RKO (cell line): ENCODE measurements at places on chromosomes 7 and 10.

- peak; percentile 58 for DNase-seq
Observed at GRCh38 chr7:98119256-98119918, 12.7 kb downstream of the LMTK2 start.

DNA sequence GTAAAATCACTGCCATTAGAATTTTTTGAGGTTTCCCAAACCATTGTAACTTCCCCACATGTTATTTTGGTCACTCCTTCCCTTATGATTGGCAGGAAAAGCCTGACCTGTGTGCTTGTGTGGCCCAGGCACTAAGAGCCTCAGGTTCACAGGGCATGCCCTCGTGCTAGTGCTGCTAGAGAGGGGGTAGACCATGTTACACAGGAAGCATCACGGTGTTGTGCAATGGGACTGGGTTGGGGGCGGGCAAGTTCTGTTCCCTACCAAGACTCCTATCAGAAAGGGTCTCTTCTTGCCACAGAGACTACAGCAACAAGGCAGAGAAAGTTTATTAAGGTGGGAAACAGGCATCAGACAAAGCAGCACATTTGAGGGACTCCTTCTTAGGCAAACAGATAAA lies 32.2 kb downstream of the LSM5 start:
- no peak for DNase-seq

DNA sequence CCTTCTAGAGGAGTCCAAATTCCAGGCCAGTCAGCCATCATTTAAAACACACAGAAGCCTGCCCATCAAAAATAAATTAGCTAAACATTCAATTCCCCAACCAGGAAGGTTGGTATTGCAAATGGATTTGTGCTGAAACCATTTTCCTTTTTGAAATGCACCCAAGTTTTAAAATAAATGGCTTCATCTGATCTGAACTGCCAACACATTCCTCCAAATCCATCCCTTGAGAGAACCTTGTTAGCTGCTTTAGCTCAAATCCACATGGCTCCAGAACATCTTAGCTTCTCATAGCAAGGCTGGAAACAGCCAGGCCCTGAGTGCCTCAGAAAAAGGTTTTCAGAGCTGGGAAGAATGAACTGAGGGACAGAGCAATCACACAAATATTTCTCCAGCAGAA lies 306.3 kb downstream of the FZD1 start:
- DNase-seq = no peak

GRCh38 chr7:31633894-31634494 lies 53.0 kb upstream of the PPP1R17 start:
- peak; percentile 72 for DNase-seq

- DNase-seq = no peak
Observed at GRCh38 chr10:119183664-119184412, 5.2 kb upstream of the PRDX3 start.

- no peak for DNase-seq
Observed at GRCh38 chr7:103990991-103991390, 1.5 kb upstream of the RELN start.

- DNase-seq = peak; percentile 85
Observed at GRCh38 chr10:68202960-68203353, 29.0 kb downstream of the ATOH7 start.

- DNase-seq = no peak
Observed at GRCh38 chr7:131364767-131365344, 37.2 kb downstream of the MKLN1 start.

DNA sequence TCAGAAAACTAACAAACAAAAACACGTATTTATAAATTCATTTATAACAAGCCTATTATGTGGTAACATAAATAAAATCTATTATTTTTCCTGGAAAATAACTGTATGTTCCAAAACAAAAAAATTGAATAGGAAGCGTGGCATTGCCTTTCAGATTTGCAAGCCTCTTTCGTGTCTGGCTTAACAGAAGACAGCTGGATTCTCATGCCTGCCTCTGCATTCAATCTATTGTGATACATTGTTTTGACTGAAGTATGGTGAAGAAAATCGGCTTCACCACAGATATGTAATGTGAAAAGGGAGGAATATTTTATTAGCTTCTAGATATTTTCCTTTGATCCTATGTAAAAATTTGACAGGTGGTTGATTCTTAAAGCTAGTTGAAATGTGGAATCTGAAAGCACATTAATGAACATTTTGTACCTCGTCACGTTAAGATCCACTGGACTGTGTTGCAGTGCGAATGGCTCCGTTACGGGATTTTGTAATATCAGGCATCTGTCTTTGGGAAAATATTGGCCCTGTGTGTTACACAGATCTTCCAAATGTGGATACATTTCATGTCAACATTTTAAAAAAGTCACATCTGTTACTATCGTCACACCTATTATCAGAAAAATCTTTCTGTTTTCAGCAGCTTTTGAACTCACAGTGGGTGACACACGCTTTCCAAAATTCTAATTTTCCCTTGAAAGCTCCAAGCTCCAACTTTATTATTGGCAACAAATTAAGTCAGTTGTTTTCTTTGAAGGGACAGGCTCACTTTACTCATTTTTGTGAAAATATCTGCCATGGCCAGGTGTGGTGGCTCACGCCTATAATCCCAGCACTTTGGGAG lies 26.2 kb downstream of the PALD1 start:
- no peak for DNase-seq

- no peak for DNase-seq
Observed at GRCh38 chr7:15087771-15088170, 185.2 kb upstream of the DGKB start.

DNA sequence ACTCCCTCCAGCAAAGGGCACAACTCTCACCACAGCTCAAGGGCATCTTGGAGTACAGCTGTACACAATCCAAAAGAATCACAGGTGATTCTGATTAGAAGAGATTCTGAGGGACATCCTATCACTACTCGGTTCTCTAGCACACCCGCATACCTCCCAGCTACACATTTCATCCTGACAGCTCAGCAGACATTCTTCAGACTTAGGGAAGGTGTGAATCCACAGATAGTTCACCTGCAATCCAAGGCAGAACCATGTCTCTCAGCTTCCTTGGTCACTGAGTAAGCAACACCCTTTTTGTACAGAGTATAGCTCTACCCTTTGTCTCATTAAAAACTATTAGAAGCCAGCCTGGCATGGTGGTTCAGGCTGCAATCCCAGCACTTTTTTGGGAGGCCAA lies 26.8 kb upstream of the FBXW4 start:
- DNase-seq = no peak

GRCh38 chr7:136698977-136699376 lies 169.5 kb upstream of the CHRM2 start:
- DNase-seq = no peak

- DNase-seq = no peak
Observed at GRCh38 chr7:136958016-136958415, 89.6 kb downstream of the CHRM2 start.

DNA sequence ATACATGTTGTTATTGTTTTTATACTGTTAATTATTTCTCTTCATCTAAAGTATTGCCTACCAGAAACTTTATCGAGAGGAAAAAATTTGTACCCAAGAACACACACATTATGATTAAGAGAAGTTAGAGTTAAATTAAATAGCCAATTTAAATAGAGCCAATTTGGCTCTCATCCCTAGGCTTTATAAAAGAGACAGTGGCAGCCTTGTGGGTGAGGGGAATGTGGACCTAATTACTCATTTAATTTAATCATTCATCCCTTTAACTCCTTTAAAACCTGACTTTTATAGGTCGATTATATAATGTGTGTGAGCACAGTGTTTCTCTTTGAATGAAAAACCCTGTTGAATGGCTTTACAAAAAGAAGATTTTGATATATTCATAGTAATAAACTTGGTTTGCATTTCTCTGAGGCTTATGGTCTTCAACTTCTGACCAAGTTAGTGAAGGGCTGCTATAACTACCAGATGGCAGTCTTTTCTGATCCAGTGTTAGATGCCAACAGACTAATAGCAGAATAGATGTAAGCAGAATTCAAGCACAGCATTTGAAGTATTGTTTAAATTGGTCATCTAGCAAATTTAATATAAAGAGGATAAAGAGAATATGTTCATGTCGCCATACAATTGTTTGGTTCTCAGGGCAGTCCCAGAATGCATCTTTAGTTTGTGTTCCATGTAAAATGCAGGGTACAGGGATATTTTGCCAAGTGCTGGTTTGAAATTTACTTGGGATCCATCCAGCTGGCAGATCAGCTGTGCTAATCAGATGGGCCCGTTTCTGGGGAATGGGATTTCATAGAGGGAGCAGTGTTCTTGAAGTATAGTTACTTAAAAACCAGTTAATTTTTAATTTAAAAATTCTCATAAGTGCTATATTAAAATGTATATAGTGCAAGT lies 25.3 kb downstream of the ADD3 start:
- DNase-seq = no peak

GRCh38 chr7:94738071-94738470 lies 82.1 kb upstream of the SGCE start:
- no peak for DNase-seq

DNA sequence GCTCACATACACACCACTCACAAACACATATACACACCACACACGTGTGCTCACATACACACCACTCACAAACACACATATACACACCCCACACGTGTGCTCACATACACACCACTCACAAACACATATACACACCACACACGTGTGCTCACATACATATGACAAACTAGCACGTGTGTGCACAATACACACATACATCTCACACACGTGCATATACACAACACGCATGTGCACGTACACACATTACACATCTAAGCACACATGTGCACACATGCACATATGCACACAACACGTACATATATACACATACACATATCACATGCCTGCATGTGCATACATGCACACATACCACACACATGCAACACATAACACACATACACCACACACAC lies 78.3 kb upstream of the FOXK1 start:
- DNase-seq = no peak

- no peak for DNase-seq
Observed at GRCh38 chr10:17231788-17232187, 3.7 kb downstream of the VIM start.

DNA sequence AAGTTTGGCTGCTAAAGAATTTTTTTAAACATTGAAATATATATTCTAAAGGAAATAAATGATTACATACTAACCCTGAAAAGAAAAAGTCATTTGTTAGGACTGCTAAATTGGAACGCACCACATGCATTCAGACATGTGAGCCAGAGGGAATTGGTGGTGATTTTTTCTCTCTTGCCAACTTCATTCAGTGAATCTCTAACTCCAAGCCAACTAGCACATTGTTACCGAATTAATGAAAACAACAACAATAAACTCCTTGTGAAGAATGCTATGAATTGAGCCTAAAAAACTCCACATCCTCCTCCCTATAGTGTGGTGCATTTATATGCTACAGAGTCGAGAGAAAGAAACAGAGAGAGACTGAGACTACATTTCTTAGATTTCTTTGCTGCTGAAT lies 135.5 kb upstream of the CACNA2D1 start:
- DNase-seq = no peak

- DNase-seq = no peak
Observed at GRCh38 chr10:102460836-102461186, 9.5 kb upstream of the C10orf95 start.

DNA sequence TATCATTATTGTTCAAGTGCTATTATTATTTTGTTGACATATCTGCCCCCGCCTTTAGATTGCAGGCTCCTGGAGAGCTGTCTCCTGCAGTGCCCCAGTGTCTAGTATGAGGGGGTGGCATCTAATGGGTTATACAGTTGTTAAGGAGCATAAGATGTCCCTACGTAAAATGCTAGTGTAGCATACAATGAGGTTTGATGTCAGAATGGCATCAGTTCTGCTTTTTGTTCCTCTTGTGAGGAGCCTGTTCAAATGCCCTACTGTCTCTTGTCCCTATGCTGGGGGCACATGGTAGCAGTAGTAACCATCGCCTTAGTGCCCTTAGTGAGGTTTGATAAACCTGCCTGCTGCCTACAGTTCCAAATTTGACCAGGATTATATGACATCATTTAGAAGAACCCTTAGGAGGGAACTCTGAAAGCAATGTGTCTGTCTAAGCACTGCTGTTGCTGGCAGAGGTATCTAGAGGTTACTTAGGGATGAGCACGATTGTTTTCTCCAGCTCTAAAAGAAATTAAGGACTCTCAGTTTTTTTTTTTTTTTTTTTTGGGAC lies 9.7 kb downstream of the CREM start:
- DNase-seq = no peak

- no peak for DNase-seq
Observed at GRCh38 chr10:30456266-30456665, 22.3 kb downstream of the MAP3K8 start.

DNA sequence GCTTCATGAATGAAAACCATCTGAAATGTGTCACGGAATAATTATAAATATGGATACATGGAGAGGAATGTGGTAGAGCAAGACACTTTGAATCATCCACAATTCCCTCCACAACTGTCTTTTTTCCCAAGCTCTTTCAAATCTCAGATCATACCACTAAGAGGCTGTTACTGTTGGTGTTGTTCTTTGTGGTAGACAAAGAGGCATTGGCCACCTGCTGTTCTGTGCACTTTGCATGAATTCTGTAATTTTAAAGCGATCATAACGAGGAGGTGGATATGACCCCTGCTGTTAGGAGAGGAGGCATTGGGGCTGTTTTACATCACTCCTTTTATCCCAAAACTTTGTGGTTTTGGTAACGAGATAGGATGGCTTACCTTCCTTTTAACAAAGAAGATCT lies 141.2 kb upstream of the KLF6 start:
- DNase-seq = no peak

GRCh38 chr7:121513105-121513504 lies 117.0 kb upstream of the FAM3C start:
- no peak for DNase-seq

DNA sequence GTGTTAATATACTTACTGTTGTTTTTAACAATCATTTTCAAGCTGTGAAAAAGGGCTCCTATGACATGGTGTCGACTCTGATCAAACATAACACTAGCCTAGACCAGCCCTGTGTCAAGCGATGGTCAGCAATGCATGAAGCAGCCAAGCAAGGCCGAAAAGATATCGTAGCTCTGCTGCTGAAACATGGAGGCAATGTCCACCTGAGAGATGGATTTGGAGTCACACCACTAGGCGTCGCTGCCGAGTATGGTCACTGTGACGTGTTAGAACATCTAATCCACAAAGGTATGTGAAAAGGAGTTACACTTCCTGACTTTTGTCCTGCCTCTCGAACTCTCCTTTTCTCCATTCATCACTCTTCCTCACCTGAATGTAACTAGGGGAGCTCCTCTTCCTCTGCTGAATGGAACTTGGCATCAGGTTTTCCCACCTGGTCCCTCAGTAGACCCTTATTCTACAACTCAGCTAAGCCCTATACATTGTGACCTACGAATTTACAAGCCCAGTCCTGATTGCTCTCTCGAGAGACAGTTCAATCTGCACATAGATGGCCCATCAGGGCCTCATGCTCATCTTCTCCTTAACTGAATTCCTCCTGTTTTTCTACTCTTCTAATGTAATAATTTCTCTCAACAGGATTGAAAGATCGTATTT lies 23.0 kb downstream of the ASB15 start:
- DNase-seq = peak; percentile 14
